Mammary epithelial cell (primary cell): ENCODE measurements at places on chromosomes 13 and 19.
A peak's percentile ranks its signal among the peaks of the same experiment; 100 is the strongest.

DNA sequence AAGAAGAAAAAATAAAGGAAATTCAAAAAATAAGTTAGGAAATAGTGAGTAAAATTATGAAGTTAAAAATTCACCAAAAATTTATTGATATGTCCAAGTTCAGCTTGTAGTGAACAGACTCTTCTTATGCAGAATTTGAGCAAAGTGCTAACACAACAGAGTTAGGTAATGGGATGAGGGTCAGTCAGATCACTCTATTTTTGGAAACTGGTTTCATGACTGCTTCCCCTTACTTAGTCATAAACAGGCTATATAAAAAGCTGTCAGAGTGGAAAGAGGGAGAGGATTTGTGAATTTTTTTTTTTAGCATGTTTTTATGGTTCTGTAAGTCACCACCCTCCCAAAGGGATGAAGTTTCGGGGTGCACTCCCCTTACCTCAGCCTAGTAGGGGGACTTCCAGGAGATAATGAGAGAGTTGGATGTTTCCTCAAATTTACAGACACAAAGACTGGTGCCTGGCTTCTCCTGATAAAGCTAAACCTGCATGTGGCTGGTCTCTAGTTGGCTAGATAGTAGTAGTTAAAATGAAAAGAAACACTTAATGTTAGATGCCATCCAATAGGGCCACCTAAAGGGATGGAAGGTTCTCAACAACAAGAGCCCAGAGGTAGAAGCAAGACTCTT, 4.5 kb downstream of the CPB2 start:
- no peak for DNase-seq

DNA sequence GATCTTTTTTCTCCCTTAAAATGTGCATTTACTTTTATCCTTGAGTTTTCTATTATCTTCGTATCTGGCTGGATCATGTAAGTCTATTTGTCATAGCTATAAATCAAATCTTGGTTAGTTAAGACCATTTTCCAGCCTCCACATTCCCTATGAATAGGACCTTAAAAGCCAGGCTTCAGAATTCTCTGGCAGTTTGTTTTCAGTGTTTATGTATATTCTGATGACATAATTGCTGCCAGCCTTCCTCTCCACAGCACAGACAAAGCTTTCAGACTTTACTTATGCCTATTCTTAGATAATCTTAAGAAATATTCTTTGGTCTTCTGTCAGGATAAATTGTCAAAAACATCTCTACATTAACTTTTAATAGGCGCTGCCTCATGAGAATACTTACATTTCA, 870.8 kb upstream of the SPRY2 start:
- DNase-seq, result no peak

DNA sequence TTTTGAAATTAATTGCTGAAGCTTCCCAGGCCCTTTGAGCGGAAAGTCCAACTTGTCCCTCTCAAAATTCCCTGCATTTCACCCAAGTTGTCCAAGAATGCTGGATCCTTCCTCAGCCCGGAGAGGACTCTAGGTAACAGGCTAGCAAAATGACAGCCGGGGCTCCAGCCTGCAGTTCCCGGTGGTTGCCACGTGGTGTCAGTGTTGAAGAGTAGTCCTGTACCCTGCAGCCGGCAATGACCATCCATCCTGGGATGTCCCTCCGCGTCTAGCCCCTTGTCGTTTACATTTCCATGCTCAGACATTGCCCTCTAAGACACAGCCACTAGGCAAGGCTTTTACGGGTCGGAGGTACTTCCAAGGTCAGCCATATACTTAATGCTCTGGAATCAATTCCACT, 31.4 kb upstream of the MTIF3 start:
- DNase-seq, result peak; percentile 41

DNA sequence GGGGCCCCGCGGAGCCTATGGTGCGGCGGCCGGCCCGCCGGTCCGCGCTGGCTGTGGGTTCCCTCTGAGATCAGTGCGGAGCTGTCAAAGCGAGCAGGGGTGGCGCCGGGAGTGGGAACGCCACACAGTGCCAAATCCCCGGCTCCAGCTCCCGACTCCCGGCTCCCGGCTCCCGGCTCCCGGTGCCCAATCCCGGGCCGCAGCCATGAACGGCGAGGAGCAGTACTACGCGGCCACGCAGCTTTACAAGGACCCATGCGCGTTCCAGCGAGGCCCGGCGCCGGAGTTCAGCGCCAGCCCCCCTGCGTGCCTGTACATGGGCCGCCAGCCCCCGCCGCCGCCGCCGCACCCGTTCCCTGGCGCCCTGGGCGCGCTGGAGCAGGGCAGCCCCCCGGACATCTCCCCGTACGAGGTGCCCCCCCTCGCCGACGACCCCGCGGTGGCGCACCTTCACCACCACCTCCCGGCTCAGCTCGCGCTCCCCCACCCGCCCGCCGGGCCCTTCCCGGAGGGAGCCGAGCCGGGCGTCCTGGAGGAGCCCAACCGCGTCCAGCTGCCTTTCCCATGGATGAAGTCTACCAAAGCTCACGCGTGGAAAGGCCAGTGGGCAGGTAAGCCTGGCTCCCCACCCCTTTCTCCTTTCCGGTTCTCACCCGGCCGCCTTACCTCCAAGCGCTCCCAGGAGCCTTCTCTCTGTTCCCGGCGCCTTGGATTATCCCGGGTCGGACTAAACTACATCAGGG, at the start of gene PDX1:
Gene PDX1, plus strand, starts transcription at position 67 of the 743 bp plus-strand sequence. Its CDS starts 139 bp downstream, at position 206.
- DNase-seq, result peak; percentile 46

DNA sequence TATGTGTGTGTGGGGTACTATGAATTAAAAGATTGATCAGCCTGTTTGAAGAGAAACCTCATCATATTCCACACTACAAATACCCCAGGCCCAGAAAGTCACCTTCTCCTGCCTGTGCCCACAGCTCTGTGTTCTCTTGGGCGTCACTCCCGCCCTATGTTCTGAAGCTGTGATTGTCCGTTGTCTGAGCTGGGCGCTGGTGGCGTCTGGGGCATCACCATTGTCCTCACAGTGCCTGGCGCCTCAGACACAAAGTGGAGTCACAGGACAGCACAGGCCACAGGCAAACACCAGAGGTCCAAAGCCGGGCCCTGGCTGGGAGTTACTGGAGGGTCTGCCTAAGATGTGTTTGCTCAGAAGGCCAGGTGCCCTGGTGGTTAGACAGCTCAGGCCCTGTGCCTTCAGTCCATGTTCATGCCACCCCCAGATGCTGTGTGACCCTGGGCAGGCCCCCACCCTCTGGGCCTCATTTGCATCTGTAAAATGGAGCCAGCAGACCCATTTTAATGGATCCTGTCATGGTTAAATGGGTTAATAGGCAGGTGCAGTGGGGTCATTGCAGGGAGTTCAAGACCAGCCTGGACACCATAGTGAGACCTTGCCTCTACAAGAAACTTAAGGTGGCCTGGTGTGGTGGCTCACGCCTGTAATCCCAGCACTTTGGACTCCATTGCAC, 34.5 kb downstream of the DNM2 start:
- DNase-seq, result no peak

- no peak for DNase-seq
Measured at GRCh38 chr13:112959206-112959605, 9.8 kb upstream of the MCF2L start.

GRCh38 chr13:29140277-29140676, 320.1 kb downstream of the MTUS2 start:
- DNase-seq, result no peak

- DNase-seq, result peak; percentile 98
Measured at GRCh38 chr13:113837560-113838355, 26.1 kb downstream of the GAS6 start.

DNA sequence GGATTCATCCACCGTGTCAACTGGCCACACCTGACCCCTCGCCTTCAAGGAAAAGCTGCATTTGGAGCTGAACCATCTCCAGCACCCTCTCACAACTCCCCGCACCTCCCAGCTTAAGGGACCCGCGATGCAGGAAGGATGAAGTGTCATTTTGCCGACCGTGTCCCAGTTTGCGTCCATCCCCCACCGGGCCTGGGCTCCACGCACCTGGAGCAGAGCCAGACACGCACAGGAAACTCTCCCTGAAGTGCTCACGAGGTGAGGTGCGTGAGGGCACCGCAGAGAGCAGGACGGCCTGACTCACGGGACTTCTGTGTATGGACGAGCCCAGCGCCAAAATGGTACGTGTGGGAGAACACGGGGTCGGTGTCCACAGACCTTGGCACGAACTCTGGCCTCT, 7.2 kb downstream of the SHC2 start:
- DNase-seq, result no peak

DNA sequence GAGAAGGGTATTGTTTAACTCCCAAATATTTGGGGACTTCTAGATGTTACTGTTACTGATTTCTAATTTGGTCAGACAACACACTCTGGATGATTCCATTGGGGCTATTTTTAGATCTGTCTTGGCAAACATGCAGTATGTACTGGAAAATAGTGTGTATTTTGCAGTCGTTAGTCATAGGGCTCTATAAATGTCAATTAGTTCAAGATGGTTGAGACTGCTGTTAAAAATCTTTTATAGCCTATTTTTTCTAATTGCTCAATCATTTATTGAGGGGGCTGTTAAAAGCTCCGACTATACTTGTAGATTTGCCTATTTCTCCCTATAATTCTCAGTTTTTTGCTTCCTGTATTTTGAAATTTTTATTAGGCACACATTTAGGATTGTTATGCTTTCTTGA, 31.4 kb downstream of the PPP5C start:
- no peak for DNase-seq

DNA sequence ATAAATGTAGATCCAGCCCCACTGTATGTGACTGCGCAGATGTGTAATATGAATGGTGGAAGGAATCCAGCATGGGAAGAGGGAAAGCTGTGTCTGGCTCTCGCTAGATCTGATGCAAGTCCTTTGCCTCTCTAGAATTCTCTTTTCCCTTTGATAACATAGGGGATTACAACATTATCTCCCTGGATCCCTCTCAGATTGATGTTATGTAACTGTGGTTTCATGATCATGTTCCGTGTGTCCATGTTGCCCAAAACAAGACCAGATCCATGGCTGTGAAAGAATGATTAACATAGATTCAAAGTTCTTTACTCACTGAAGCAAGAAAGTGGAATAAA, 184.0 kb upstream of the UBL3 start:
- DNase-seq, result no peak

- no peak for DNase-seq
Measured at GRCh38 chr19:28971049-28971448, 241.9 kb downstream of the UQCRFS1 start.

DNA sequence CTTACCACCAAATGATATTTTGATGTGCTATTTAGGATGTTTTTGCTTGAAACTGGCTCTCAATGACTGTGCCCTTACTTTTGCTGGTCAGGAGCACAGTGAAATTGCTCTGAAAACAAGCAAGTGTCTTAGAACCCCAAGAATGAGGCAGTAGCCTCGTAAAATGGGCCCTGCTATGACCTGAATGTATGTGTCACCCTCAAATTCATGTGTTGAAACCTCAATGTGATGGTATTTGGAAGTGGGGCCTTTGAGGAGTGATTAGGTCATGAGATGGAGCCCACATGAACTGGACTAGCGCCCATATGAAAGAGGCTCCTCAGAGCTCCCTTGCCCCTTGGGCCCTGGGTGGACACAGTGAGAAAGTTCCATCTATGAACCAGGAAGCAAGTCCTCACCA, 155.2 kb downstream of the ZIC5 start:
- DNase-seq, result no peak

DNA sequence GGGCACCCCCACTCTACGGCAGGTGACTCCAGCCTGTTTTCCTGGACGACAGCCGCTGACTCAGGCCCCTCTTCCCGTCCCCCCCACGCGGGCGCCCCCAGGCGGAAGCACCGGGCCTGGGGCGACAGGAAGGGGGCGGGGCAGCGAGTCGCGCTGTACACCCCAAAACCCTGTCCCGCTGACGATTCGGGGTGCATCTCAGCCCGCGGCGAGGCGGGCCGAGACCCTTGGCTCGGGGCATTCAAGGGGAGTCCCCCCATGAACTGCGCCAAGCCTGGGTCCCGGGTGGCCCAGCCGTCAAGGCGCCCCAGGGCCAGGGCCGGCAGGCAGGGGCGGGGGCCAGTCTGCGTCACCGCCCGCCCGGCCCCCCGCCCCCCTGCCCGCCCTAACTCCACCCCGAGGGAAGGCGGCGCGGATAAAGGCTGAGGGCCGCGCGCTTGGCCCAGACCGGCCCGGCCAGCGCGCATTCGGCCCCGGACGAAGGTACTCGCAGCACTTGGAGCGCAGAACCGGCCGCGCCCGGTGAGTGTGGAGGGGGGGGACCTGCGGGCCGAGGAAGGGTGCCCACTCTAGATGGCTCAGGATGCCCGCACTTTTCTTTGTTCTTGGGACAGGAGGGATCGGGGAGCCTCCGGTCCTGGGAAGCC, at the start of gene MIDN:
Gene MIDN, plus strand, starts transcription at position 445 of the 647 bp plus-strand sequence. CDS start 1,714 bp downstream, outside the sequence.
- peak; percentile 84 for DNase-seq
